ENCODE measurements at places on chromosomes 13 and 19.

- DNase-seq, result no peak
These were observed 18.4 kb downstream of the FOXO1 start for GRCh38 chr13:40648040-40648439.

GRCh38 chr13:91216928-91217700 is 130.4 kb upstream of the MIR17HG start:
- no peak for DNase-seq

DNA sequence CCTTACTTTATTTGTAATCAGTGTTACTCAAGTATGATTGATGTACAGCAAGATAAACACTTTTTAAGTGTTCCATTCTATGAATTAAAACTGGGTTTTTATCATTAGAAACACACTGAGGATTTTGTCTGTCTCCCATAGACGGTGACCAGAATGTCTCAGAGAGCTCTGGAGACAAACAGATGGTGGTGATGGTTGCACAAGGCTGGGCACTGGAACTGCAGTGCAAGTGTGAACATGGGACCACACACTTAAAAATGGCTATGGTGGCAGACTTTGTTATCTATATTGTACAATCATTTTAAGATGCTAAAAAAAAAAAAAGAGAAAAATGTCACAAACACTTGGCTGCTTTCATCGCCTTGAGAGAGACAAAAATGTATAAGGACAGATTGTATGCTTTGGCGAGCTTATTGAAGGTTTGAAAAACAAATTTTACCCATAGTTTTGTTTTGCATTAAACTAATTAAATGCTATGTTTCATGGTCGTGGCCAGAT is 273.0 kb downstream of the SHISA2 start:
- no peak for DNase-seq

DNA sequence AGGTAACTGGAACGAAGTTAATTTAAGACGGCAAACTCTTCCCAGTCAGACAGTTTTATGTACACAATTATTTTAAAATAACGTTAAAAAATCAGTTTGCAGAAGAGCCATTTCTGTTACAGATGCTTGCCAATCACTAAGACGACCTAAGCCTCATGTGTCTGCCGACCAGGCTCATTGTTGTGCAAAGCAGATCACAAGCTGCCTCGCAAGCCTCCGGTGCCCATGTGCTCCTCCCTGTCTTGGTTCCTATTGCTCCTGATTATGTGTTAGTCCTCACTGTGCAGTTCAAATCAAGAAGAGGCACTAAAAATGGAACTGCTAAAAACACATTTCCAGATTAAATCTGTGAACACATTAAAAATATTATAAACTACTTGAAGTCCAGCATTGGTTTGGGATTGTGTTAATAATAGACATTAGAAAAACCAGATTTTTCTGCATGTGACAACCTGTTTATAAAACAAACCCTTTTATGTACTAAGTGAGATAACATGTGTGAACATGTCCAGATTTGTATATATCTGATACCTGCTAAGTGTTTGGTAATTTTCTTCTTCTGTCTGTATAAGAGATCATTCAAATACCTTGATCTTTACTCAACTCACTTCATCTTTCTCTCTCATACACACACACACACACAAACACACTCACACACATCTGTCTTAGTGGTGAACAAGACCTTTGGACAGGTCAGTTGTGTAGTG is 81.9 kb upstream of the SLC15A1 start:
- no peak for DNase-seq

- no peak for DNase-seq
These were observed 27.5 kb downstream of the MICU2 start for GRCh38 chr13:21576426-21576825.

- DNase-seq, result no peak
These were observed 2.7 kb upstream of the MADCAM1 start for GRCh38 chr19:493391-494170.

DNA sequence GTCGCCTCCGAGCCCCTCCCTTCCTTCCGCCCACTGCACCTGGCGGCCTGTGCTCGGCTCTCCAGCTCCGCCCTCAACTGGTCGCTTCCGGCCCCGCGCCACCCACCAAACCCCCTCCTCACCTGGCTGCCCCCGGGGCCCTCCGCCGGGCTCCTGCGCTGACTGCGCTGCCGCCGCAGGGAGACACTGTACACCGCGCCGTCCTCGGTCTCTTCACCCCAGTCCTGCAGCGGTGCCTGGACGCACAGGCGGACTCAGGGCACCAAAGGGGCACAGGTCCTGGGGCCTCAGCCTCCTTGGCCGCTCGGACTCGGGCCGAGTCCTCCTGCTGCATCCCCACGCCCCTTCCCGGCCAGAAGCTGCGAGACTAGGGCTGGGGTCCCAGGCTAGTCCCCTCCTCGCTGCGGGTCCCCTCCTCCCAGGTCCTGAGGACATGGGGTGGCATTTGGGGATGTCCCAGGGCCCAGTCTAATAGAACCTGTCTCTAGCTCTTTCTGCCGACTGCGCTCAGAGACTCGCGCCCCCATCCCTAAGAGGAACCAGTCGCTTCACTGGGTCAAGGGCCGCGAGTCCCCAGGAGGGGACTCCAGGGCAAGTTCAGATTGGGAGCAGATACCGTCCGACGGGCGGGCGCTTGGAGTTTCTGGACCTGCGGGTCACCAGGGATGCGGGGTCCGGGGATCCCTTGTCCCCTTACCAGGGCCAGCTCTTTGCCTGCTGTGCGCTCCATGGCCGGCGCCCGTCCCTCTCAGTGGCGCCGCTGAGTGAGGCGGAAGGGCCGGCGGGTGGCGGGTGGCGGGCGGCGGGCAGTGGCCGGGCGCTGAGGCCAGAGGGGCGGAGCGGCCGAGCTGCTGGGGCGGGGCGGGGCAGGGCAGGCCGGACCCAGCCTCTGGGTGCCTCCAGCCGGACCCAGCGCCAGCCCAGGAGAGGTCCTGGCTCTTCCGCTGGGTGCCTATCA is at the start of gene RGL3:
RGL3 (minus strand) TSS at position 766 of the 958 bp plus-strand sequence; CDS start at position 730, 36 bp downstream.
- DNase-seq, result no peak

- no peak for DNase-seq
These were observed 103.8 kb downstream of the LRCH1 start for GRCh38 chr13:46656786-46657185.

DNA sequence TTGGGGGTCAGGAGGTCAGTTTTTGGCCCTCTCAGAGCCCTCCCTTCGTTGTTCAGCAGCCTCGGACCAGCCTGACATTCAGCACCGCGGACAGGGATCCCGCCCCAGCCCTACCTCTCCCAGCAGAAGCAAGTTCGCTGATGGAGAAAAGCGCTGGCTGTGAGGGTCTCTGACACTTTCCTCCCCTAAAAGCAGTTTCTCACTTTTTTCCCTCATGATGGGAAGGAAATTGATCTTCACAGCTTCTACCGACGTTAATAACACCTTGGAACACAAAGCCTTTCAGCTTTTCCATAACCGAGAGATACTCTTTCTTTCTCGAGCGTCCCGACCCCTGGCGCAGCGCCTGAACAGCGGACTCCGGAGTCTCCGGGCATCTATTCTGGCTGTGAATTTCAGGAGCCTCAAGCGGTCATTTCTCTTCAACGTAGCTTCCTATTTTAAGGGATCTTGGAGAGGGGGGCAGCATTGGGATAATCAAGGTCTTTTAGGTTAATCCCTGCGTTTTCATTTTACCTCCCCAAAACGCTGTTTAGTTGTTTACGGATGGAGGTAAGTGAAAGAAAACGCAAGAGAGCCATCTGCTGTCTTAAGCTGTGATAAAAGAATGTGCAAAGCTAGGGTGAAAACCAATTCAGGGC is 467.2 kb downstream of the ITGBL1 start:
- no peak for DNase-seq

- no peak for DNase-seq
These were observed 115.2 kb upstream of the SOX21 start for GRCh38 chr13:94827566-94827965.

DNA sequence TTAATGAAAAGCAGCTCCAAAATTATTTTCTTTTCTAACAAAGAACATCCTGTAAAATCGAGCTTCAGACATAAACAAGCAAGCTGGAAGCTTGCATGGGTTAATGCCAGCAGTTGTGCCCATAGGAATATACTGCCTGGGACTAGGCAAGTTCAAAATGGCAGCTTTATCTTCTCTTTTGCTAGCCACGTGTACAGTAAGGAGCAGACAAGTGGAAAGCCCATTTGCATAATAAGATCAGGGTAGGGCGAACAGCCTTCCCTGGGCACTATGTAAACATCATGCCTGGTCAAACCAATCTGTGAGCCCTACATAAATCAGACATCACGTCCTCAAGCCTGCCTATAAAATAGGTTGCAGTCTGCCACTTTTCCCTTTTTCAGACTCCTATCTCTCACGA is 489.7 kb downstream of the RFC3 start:
- no peak for DNase-seq

DNA sequence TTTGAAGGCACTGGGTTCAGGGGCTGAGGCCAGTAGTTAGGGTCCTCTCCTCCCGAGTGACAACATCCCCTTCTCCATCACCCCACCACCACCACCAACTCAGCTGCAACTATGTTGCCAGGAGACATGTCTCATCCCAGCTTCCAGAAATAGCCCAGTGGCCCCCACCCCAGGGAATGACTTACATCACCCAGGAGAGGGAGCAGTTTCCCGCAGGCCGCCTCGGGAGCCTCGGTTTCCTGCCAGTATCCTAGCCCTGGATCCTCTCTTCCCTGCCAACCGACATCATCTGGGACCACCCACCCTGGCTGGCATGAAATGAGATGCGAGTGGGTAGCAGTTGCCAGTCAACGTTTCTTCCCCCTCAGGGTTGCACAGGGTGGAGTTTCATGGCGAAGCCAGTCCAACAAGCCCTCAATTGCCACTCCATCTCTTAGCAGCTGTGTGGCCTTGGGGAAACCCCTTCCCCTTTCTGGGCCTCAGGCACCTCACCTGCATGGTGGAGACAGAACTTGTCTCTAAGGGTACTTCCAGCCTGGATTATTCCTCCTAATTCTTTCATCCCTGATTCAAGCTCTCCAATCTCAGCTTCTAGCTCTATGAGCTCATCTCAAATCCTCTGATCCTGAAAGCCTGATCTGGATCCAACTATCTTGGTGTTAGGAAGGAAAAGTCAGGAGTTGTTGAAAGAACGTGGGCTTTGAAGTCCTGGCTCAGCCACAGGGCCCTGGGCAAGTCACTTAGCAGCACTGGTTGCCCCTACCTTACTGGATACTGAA is 3.9 kb upstream of the GSK3A start:
- no peak for DNase-seq

DNA sequence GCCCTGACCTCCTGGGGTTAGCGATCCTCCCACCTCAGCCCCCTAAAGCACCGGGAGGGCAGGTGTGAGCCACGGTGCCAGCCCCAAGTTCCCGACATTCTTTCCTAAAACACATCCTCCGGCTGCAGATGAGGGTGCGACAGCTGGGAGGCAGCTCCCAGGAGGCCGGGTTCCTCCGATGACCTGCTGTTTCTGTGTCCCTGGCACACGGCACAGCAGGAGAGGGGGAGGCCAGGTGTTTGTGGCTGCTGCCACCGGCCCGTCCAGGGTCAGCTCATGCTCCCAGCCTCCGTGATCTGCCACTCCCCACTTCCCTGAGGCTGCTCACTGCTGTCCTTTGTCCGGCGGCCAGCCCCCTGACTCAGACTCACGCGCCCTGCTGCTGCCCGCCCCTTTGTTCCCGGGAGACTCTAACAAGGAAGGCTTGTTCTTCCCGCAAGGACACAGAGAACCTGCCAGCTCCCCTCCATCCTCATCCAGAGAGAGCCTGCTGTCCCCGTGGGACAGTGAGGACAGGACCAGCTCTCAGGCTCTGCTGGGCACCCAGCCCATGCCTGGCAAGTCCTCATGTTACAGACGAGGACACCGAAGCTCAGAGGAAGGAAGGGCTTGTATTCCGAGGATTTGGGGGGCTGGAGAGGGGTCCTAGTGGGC is 10.6 kb upstream of the MADCAM1 start:
- no peak for DNase-seq

DNA sequence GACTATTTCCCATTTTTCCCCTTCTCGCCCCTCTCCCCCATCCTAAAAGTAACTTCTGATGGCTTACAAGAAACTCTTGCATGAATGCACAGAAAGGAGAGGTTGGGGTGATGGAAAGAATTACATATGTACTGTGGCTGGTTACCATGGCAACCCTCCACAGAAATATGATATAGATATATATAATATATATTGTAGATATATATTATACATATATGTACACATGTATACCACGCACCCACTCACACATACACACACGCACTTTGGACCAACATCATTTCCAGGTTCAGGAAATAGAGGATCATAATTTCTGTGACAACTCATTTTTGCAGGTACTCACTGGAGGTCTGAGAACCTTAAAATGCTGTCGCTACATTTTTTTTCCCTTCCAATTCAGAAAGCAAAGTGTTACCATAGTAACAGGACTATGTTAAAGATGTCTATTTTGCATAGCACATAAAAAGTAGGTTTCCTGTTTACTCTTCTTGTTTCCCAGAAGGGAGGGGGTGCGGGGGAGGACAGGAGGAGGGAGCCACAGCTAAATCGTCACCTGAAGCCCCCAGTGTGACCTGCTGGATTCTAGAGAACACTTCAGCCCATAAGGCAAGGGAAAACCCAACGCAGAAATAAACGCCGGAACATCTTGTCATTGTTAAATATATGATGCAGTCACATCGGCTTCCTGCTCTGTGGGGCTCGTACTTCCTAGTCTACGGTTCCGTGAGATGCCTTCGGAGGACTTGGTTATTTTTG is 44.7 kb downstream of the EFNB2 start:
- DNase-seq, result peak; percentile 1

DNA sequence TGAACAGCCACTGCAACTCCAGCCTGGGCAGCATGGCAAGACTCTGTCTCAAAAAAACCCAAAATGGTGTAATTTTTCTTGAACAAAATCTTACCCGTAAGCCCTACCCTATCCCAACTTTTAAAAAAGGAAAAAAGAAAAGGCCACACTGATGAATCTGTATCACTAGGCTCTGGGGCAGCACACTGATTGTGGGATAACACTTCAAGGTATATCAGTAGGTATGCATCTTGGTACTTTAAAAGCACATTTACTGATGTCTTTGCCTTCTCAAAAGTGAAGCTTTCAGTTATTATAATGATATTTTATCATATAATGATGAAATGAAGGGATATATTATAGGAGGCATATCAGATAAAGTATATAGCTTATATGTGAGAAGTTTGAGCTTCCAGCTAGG is 24.3 kb downstream of the ZNF112 start:
- DNase-seq, result no peak

- no peak for DNase-seq
These were observed 280.2 kb upstream of the EDNRB start for GRCh38 chr13:78198821-78199220.

DNA sequence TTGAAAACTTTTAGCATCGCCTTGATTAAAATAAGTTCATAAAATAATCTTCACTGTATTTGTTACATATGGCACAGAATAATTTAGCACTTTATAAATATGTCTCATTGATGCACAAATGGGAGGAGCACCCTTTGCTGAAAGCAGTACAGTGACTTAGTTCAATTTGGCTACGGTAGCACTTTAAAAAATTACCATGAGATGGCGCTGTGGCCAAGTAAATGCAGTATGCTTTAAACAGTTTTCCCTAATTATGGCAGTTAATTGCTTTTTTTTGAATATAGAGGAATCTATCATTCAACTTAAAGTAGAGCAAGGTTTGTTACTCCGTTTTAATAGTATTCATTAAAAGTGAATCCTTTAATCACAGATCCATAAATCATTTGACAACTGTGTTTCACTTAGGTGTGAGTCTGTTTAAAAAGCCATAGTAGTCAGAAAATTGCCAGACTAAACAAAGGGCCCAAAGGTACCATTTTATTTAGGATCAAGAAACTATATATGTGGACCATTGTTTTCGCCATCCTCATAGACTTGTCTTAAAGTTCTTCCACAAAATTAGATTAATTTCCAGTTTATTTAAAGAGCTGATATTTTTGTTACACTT is 34.7 kb upstream of the ESD start:
- peak; percentile 17 for DNase-seq
